ENCODE measurements at places on chromosomes 5 and 9.

GRCh38 chr9:82404196-82404870 lies 415.8 kb downstream of the SPATA31D1 start:
- no peak for DNase-seq

GRCh38 chr9:70609542-70610286 lies 195.3 kb upstream of the KLF9 start:
- DNase-seq, result no peak

DNA sequence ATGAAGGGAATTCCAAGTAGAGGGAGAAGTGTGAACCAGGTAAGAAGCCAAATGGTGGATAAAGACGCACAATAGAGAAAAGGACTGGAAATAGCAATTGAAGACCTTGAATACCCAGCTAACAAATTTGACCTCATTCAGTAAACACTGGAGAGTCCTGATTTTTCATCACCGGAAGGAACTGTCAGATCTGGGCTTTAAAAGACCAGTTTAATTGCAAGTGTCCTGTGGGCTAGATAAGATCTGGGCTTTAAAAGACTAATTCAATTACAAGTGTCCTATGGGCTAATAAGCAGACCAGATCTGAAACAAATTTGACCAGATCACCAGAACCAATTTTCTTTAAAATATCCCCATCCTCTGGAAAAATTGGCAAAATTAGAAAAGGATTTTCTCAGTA lies 380.0 kb downstream of the ACTL7B start:
- DNase-seq, result no peak

- no peak for DNase-seq
These were observed 1220.0 kb downstream of the PTPRD start for GRCh38 chr9:9392755-9393154.

DNA sequence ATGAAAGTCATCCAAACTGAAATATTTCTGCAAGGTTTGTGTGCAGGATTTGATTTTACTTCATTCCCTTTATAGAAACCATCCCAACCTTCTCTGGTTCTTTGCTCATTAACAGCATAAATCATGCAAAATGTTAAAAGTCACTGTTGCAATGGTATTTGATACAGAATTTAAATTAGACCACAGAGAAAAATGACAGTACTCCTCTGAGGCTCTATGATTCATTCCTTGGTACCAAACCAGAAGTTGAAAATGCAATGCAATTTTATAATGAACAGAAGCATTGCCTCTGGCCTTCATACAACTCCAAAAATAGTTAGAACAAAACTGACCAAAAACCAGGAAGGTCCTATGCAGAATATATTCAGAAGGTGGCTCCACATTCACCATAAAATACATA lies 607.1 kb downstream of the TLE1 start:
- no peak for DNase-seq

DNA sequence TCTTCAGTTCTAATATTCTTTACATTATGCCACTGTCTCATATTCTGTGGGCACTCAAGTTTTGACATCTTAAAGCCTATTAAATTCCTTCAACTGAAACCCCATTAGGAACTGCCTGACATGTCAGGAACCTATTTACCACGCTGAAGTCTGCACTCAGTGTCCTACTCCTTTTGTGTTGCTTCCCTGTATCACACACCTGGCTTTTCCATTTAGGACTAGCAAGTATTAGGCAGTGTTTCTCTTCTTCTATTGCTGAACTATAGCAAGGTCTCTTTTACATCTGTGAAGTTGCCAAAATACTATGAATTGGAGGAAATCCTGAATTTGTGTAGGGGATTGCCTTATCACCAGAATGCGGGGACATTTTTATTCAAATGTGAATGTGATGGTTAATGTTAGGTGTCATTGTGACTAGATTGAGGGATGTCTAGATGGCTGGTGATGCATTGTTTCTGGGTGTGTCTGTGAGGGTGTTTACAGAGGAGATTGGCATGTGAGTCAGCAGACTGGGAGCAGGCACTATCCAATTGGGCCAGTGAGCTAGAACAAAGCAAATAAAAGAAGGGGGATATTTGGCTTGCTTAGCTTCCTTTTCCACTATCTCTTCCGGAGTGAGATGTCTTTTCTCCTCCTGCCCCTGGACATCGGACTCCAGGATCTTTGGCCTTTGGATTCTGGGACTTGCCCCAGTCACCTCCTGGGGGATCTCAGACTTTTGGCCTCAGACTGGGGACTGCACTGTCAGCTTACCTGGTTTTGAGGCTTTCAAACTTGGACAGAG lies 21.2 kb upstream of the VCAN start:
- DNase-seq, result no peak

DNA sequence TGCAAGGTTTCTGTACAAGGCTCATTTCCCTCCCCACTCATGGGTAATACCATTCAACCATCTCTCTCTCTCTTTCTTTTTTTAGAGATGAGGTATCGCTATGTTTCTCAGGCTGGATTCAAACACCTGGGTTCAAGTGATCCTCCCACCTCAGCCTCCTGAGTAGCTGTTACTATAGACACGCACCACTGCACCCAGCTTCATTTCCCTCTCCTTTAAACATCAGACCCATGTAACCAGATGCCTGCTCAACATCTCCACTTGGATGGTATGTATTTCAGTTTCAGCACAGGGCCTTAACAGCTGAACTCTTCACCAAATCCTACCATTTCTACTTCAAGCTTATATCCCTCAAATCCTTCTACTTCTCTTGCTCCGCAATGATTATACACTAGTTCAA lies 117.4 kb downstream of the SSBP2 start:
- no peak for DNase-seq

GRCh38 chr5:14054965-14055963 lies 87.9 kb upstream of the TRIO start:
- no peak for DNase-seq

- DNase-seq, result no peak
These were observed 211.6 kb downstream of the DTWD2 start for GRCh38 chr5:118776755-118777154.

GRCh38 chr5:138370537-138370936 lies 18.1 kb downstream of the KDM3B start:
- no peak for DNase-seq

- DNase-seq, result peak; percentile 14
These were observed 33.2 kb upstream of the C5orf46 start for GRCh38 chr5:147939431-147940114.

GRCh38 chr5:42514754-42515153 lies 91.5 kb downstream of the GHR start:
- no peak for DNase-seq

GRCh38 chr9:4709380-4709779 lies 30.0 kb downstream of the CDC37L1 start:
- DNase-seq, result no peak

DNA sequence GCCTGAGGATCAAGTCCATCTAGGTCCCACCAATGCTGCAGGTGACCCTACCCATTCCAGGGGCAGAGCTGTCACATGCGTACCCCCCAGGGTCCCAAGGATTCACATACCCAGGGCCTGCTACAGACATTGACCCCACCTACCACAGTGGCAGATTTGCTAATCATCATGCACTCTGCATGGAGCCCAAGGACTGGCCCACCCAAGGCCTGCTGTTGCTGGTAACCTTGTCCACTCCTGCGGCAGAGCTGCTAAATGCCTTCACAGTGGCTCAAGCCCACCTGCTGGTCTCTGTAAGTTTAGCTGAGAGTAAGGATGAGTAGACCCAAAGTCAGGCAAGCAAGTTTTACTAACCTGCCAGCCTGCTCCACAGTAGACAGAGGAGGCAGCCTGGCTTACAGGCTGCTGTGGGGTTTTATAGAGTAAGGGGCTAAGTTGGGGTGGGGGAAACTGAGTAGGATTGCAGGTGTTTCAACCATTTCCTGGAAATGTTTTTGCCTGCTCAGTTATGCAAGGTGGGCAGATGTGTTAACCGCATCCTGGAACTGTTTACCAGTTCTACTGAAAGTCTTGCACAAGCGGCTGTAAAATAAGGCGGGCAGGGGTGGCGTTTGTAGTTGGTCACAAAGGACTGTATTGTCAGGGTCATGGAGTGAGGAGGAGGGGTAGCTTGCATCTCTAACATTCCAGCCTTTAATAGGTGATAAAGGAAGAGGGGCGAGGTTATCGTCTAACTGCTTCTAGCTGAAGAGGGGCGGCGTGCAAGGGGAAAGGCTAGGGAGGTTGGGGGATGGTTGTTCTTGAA lies 2163.5 kb upstream of the WWC1 start:
- DNase-seq, result no peak

GRCh38 chr5:134440201-134440755 lies 28.6 kb upstream of the CDKN2AIPNL start:
- no peak for DNase-seq

DNA sequence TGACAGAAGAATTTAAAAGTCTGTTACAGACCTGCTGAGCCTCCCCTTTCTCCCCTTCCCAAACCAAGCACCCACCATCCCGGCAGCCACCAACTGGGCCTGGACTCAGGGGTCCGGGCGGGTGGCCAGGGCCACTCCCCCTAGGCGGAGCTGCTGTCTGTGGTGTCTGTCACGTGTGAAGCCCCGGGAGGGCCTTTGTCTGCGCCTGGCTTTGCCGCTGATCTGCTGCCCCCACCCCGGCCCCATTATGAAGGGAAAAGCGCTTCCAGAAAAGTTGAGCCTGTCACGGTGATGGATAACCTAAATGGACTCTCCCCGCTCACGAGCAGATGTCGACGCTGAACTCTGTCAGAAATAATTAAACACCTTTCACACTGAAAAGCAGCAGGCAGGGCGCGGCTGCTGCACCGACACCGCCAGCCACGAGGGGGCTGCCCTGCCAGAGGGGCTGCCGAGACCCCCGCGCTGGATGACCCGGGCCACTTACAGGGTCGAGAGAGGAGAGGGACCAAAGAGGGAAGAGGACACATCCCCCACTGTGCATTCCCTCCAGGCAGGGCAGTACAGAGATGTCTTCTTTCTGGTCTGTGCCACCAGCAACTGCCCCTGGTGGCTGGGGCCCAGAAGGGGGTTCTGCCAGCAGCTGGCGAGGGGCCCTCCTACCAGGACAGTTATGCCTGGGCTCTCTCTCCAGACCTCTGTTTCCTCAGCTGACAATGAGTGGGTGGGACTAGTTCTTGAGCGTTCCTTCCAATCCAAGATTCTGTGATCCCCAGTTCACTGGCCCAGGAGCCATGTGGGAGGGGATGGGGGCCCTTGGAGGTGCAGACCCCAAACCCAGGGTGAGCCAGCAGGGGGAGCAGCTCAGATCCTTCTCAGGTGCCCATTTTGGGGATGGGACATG lies 36.0 kb upstream of the BARHL1 start:
- peak; percentile 96 for DNase-seq

DNA sequence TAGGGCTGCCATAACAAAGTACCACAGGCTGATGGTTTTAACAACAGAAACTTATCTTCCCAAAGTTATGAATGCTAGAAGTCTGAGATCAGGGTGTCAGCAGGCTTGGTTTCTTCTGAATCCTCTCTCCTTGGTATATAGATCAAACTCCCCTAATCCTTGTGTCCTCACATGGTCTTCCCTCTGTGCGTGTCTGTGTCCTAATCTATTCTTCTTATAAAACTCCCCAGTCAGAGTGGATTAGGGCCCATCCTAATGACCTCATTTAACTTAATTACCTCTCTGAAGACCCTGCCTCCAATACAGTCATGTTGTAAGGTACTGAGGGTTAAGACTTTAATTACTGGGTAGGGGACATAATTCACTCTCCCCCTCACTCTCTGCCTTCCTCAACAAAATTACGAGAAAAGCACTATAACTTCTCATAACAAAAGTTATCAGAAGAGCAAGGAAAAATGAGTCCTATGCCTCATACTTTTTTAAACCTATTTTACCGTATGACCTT lies 68.6 kb downstream of the DPYSL3 start:
- no peak for DNase-seq

GRCh38 chr9:29637471-29638237 lies 2064.4 kb upstream of the C9orf72 start:
- no peak for DNase-seq

- DNase-seq, result no peak
These were observed 110.3 kb upstream of the TARS1 start for GRCh38 chr5:33330426-33330825.

DNA sequence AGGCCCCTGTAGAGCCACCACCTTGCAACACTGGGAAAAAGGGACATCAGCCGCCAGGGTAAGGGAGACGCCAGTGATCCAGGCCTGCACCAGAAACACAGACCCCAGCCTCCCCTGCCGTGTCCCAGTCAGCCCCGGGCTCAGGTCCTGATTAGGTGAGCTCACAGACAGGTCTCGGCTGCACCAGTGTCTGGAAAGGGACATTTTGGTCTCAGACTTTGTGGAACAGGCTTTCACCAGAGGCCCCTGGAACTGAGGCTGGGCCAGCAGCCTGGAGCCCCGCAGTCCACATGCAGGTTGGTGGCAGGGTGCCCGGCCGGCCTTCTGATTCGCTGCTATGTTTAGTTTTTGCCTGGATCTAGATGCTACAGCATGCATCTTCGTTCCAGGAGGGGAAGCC lies 369.0 kb upstream of the IRX4 start:
- DNase-seq, result no peak

- DNase-seq, result no peak
These were observed 10.7 kb downstream of the HNRNPH1 start for GRCh38 chr5:179612577-179613459.

GRCh38 chr5:164746723-164747122 lies 1241.3 kb downstream of the MAT2B start:
- no peak for DNase-seq

DNA sequence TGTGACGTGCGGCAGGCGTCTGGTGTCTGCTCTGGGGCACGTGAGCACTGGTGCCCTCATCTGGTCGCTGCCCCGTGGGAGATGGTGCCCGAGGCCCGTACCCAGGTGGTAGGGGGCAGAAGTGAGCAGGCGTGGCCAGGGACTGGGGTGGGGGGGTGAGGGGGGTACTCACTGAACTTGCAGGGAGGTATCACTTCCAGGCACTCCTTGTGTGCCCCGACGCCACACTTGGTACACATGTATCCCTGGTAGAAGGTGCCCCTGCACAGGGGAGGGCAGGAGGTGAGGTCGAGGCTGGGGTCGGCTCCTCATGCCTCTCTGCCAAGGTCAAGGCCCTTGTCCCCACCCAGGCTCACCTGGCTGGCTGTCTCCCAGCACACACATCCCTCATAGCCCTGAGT lies 45.2 kb upstream of the SARDH start:
- peak; percentile 49 for DNase-seq

DNA sequence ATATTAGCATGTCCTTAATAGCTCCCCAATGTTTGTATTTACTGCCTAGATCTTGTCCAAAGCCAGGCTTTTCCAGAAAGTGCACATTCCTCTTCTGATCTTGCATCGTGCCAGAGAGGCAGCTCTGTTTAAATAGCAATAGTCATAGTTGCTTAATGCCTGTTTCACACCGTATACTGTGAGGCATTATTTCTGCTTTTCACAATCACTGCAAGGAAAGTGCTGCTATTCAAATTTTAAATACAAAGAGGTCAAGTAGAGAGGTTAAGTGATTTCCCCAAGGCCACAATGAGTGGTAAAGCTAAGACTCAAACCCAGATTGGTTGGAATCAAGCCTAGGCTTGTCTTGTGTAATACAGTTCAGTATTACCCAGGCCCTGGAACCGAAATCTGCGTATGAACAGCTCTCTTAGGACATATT lies 153.6 kb downstream of the SNX18 start:
- DNase-seq, result no peak

GRCh38 chr5:90307782-90308181 lies 101.8 kb downstream of the CETN3 start:
- no peak for DNase-seq

Measured in BE2C (cell line).